ENCODE measurements at places on chromosomes 2 and 18.

DNA sequence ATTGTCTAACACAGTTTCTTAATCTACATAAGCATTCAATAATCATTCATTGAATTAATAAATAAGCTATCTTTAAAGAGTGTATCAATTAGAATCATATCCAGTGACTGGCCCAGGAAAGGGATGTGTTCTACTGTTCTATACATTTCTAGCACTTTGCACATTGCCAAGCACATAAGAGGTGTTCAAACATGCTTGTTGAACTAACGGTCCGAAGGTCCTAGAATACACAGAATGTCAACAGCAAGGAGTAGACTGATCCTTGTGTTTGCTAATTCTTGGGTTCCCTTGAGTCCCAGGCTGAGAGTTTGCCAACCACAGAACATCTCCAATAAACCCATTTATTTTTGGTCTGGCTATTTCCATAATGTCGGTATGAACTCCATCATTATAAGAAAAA is 331.7 kb upstream of the DCC start:
- DNase-seq: no peak

GRCh38 chr2:142951190-142952007 is 73.9 kb downstream of the KYNU start:
- DNase-seq: no peak

GRCh38 chr18:39345321-39345720 is 1779.7 kb upstream of the CELF4 start:
- DNase-seq: no peak

DNA sequence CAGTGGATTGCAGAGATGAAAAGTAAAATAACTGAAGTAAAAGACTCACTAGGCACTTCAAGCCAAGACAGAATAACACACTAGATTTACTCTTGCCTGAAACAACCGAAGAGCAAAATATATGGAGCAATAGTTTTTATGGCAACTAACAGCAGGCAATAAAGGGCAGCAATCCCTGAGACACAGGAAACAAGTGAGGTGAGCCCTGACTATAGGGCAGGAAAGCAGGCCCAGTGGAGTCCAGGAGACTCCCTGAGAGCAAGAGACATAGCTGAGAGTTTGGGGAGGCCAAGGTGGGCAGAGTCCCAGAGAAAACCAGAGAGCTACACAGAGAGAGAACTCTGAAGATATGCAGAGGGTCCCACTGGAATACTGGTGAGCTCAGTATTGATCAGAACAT is 18.8 kb downstream of the FARSB start:
- no peak for DNase-seq

DNA sequence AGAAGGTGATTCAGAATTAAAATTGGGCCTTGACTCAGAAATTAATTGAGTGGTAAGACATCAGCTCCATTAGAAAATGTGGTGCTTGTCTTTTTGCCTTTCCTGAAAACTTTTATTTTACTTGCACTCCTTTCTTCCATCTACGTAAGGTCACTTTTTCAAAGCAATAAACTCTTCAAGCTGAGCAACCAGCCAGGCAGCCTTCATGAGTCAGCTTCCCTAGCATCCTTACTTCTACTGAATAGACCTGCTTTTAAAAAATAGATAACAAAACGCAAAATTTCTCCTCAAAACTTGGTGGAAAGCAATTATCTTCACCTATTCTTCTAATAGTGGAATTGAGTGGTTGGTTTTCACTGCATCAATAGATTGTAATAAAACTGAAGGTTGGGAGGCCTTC is 504.2 kb downstream of the ARHGAP15 start:
- DNase-seq: no peak

GRCh38 chr2:163558251-163559021 is 177.4 kb downstream of the FIGN start:
- DNase-seq: no peak

GRCh38 chr2:108604196-108604595 is 69.9 kb downstream of the LIMS1 start:
- no peak for DNase-seq

DNA sequence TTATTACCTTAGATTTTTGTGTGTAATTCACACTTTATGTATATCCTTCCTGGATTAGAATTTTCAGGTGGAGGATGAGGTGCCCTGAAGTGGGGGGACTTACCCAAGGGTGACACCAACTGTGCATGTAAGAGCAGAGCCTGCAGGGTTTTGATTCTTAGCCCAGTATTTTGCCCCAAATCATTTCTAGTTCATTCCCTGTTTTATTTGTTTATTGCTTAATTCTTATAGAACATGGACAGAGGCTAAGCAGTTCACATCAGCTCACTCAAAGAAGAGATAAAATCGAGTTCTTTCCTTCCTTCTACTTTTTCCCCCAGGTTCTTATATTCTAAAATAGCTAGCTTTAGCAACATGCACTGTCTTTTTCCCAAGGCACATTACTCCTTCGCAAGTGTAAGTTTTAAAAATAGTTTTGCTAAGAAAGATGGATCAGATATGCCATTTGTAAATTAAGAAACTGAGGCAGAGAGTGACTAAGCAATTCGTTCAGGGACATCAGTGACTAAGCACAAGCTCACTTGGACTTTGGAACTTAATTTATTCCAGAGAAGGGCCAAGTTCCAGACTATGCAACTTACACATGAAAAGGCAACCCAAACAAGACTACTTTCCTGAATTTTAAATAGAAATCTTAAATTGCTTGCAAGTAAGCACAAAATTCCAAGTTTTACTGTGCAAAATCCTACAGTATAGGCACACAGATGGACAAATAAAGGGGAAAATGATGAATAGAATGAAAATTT is 427.9 kb upstream of the POU3F3 start:
- DNase-seq: no peak

GRCh38 chr2:238083919-238084318 is 16.2 kb upstream of the ESPNL start:
- no peak for DNase-seq
